ENCODE measurements at places on chromosomes 16 and 17.

DNA sequence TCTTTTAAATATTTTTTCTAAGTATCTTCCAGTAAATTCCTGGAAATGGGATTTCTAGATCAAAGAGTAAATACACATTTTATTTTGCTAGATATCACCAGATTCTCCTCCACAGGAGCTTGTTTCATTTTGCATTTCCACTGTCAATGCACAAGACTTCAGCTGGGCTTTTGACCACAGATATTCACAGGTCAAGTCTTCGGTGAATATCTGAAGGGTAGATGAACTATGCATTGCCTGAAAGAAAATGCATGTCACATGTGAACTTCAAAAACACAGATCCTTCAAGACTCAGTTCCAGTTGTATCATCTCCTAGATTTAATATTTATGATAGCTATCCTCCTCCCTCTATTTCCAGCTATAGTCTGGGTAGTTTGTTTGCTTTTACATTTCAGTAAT, 963.6 kb upstream of the GOT2 start:
- no peak for DNase-seq

GRCh38 chr17:692116-692515, 22.5 kb downstream of the VPS53 start:
- no peak for DNase-seq

GRCh38 chr17:80839970-80840369, 151.7 kb upstream of the CHMP6 start:
- DNase-seq: no peak

DNA sequence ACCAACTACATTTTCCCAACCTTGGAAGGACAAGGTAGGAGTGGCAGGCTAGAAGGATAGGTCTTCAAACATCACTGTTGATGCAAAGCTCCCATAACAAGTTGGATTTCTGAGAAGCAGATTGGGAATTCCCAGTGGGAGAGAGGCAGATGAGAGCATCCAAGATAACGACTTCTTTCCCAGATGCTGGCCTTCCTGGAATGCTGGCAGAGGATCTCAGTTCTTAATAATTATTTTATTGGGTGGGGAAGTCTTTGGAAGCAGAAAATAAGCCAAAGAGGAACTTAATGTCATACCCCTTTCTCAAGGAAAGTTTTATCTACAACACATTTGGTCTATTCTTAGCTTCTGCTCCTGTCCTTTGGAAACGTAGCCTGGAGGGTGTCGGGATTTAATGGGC, 64.5 kb downstream of the MPRIP start:
- no peak for DNase-seq

- DNase-seq: no peak
These were observed 77.7 kb upstream of the PLCG2 start for GRCh38 chr16:81701296-81701970.

- DNase-seq: no peak
These were observed at the start of gene WFDC1 for GRCh38 chr16:84294531-84295142. TSS of gene WFDC1 (plus strand) at chr16:84294878. CDS start at chr16:84294972, 94 bp downstream.

GRCh38 chr16:70575376-70575775, 51.8 kb downstream of the SF3B3 start:
- DNase-seq: no peak

- no peak for DNase-seq
These were observed 191.8 kb downstream of the PRKCA start for GRCh38 chr17:66494023-66494803.
